ENCODE measurements at places on chromosomes 11 and 22.

DNA sequence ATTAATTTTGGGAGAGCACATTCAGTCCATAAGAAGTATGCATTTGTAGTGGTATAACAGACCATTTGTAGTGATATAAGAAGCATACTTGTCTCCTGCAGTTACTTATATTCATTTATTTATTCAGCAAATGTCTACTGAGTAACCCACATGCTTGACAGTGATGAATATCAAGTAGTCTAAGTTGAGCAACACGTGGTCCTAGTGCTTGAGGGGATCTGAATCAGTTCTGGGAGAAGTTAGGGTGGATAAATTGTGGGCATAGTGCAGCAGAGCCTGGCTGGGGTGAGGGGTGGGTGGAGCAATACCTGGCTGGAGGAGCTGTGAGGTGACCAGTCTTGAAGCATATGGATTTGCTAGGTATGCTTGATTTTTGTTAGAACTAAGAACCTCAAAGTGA is 24.3 kb downstream of the STX3 start:
- no peak for DNase-seq

DNA sequence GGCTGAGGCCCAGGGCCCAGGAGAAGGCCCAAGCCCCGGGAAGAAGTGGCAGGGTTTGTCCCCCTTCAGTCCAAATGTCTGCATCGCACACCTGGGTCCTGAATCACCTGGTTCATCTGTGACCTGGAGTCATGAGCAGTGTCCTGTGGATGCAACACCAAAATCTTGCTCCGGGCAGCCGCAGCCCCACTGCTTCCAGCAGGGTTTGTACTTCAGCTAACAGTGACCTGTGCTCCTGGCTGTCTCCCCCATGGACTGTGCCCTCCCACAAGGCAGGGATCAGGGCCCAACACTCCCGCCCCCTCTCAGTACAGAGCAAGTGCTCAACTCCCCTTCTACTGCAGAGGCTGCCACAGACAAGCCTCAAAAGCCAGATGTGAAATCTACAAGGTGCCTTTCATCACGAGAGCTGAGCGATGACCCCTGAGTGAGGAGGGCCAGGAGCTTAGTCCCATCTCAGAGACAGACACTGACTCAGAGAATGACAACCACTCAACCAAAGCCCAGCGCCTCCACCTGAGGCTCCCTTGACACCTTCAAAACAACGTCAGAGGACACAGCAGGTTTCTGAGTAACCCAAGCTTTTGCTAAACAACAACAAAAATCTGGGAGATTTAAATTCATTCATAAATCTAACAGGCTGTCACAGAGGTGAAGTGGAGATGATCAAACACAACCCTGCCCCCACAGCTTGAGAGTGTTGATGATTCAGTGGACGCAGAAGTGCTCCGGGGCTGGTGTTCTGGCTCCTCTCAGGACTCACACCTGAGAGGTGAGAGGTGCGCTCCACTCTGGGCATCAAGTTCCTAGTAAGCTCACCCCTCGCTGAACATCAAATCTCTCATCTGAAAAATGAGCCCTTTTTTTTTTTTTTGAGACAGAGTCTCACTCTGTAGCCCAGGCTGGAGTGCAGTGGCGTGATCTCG is 3.4 kb downstream of the KIAA0930 start:
- DNase-seq, result no peak

DNA sequence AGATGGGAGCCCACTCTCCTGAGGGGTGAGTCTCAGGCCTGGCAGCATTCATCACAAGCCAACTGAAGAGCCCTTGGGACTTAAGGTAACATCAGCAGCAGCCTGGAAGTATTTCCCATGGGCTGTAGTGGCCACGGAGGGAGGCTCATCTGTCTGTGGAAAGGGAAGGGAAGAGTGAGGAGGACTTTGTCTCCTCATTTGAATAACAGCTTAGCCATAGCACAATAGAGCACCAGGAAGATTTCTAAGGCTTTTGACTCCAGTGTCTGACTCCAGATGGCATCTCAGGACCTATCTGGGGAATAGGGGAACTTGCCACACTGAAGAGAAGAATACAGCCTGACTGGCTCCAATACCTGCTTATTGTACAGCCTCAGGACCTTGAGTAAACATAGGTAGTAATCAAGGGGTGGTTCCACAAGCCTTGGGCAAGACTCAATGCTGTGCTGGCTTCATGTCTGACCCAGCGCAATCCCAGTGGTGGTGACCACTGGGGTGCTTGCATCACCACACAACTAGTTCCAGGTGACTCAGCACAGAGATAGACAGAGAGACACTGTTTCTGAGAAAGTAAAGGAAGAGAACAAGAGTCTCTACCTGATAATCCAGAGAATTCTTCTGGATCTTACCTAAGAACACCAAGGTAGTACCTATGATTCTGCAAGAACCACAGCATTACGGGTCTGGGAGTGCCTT is 510.5 kb upstream of the CCDC179 start:
- no peak for DNase-seq

- no peak for DNase-seq
Observed at GRCh38 chr11:34916843-34917770, 689 bp downstream of the PDHX start.

DNA sequence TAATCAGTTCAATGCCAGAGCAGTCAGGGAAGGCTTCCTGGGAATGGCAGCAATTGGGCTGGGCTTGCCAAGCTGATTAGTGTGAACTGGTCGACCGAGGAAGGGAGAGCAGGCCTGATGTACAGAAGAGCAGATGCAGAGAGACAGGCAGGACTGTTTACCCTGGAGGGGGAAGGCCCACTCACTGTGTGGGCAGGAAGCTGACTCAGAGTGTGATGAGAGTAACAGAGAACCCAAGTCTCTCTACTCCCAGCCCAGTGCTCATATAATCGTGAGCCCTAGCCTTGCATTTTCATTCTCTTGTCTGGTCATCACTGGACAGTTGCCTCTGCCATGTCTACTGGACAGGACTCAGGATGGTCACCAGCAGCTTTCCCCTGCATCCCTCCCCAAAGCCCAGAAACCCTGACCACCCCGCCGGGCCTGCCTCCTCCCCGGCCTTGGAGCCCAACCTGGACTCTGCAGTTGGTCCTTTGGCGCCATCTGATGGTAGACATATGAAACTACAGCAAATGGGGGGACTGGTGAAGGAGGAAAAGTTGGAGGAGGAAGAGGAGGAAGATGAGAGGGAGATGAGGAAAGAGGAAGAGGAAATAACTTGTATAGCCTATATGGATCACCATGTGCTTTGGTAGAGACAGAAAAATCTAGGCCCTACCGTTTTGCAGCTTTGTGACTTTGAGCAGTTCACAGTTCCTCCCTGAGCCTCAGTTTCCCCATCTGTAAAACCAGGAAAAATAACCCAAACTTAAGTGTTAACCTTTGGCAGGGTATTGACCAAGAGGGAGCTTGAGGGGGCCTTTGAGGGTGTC is 43.4 kb upstream of the PRDM11 start:
- DNase-seq, result peak; percentile 82

DNA sequence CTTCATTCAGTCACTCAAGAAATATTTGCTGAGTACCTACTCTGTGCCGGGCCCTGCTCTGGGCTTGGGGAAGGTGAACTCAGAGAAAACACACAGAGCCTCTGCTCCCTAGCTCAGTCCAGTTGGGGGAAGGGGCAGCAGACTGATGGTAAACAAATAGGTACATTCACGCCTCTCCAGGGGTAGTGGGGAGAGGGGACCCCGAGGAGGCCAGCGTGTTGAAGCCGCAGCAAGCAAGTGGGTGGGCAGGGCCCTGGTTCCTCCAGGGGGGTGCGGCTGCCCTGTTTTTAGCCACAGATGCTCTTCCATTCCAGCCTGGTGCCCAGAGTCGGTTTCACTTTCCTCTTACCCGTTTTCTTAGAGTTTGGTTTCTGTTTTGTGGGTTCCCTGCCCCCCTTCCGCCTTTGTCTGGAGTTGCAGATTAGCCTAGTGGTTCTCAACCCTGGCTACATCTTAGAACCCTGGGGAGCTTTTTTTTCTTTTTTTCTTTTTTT is 8.7 kb downstream of the DRAP1 start:
- no peak for DNase-seq

GRCh38 chr22:23913306-23913660 is 19.1 kb downstream of the MIF start:
- no peak for DNase-seq

DNA sequence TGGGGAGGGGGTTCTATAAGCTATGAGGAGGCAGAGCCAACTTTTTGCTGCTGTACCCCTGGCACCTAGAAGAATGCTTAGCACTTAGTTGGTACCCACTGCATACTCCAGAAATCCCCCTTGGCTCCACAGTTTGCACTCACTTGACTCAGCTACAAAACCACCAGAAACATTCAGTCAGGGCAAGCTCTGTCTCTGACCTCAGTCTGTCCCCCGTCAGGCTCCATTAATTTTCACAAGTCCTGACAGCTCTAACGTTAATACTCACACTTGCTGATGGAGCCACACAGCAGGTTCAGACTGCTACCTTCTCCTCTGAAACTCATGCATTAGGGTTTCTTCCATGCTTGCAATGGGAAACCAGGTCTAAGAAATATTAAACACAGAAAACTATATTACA is 81.7 kb downstream of the MPPED2 start:
- no peak for DNase-seq

DNA sequence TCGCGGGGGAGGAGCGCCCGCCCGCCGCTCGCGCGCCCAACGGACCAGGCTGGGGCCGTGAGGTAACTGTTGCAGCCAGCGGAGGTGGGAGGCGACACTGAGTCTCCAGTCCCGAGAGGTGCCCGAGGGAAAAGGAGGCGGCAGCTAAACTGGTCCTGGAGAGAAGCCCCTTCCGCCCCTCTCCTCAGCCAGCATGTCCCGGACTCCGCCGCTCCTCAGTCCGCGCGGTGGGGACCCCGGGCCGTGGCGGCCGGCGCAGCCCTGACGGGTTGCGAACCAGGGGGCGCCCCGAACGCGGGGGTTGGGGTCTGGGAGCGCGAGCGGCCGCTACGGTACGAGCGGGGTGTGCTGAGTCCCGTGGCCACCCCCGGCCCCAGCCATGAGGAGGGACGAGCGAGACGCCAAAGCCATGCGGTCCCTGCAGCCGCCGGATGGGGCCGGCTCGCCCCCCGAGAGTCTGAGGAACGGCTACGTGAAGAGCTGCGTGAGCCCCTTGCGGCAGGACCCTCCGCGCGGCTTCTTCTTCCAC is at the start of gene PDE3B:
Gene PDE3B (plus strand): TSS at position 108 of the 529 bp plus-strand sequence. CDS start 272 bp downstream, at position 380.
- DNase-seq, result peak; percentile 89
